ENCODE measurements at places on chromosomes 4 and X. TPM values are rescaled to one million over a fixed set of nuclear protein-coding genes. Genes with fewer than 3 reads are reported as not detected.

- no peaks in the 10 kb centered on the region for H3K36me3 ChIP-seq
- H3K4me3 ChIP-seq = no peak overlapping the region
- DNase-seq = no peak
- H3K4me1 ChIP-seq = peaks cover 38% of the 10 kb centered on the region
Measured at GRCh38 chr4:53130896-53131561, 234.8 kb downstream of the SCFD2 start.

DNA sequence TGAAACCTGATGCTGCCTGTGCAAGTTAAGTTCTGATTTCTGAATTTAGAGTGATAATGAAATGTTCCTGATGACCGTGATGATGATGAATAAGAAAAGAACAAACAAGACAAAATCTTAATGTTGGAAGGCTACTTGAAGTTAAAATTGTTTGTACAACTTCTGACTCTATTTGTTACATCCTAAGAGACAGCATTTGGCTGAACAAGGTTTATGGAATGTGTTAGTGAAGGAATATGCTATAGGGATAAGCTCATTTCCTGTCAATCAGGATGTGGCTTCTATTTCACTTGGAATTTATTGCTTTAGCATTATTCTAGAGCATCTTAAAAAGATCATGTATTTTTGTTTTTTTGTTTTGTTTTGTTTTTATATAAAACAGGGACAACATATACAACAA is 267.5 kb downstream of the FAT4 start:
- no peaks in the 10 kb centered on the region for H3K36me3 ChIP-seq
- H3K27ac ChIP-seq = no peak overlapping the region
- no peak overlapping the region for H3K4me3 ChIP-seq
- no peaks in the 10 kb centered on the region for H3K4me1 ChIP-seq
- DNase-seq = no peak
- H3K27me3 ChIP-seq = no peaks in the 10 kb centered on the region

SLITRK4 gene
- total RNA-seq = 23.9 TPM

TEX11 gene
- not detected for total RNA-seq

DNA sequence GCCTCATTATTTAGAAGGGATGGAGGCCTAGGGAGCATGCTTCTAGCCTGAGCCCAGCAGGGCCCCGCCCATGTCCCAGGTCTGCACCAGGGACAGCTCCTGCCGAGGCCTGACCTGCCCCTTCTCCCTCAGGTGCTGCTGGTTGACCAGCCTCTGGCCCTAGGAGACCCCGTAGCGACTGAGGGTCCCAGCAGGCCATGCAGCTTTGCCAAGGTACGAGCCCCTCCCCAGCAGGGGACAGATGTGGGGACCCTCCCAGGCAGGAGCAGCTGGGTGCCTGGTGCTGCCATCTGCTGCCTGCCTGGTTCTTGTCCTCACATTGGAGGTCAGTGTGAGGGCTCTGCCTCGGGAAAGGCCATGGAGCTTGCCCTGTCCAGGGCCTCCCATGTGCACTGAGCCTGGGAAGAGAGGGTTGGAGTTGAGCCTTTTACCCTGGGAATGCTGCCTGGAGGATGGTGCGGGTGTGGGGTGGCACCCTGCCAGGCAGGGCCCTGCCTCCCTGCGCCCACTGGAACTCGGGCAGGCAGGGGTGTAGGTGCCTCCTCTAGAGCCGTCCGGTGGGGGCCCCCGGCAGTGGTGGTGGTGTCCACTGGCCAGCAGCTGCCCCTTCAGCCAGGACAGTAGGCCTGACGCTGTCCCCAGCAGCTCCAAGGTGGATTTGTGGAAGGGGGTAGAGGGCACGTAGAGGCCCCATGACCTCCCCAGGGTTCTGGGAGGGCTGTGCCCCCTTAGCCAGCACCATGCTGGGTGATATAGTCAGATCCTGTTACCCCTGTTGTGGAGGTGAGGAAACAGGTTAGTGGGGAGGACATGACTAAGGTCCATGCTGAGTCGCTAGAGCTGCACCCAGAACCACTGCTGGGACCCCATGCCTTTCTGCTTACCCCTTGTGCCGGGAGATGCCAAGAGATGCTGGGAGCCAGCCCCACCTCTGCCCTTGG is 2.2 kb upstream of the MSANTD1 start:
- H3K36me3 ChIP-seq = no peaks in the 10 kb centered on the region
- H3K4me1 ChIP-seq = no peaks in the 10 kb centered on the region
- H3K27ac ChIP-seq = no peak overlapping the region
- H3K27me3 ChIP-seq = no peaks in the 10 kb centered on the region
- no peak overlapping the region for H3K4me3 ChIP-seq
- DNase-seq = no peak

DNA sequence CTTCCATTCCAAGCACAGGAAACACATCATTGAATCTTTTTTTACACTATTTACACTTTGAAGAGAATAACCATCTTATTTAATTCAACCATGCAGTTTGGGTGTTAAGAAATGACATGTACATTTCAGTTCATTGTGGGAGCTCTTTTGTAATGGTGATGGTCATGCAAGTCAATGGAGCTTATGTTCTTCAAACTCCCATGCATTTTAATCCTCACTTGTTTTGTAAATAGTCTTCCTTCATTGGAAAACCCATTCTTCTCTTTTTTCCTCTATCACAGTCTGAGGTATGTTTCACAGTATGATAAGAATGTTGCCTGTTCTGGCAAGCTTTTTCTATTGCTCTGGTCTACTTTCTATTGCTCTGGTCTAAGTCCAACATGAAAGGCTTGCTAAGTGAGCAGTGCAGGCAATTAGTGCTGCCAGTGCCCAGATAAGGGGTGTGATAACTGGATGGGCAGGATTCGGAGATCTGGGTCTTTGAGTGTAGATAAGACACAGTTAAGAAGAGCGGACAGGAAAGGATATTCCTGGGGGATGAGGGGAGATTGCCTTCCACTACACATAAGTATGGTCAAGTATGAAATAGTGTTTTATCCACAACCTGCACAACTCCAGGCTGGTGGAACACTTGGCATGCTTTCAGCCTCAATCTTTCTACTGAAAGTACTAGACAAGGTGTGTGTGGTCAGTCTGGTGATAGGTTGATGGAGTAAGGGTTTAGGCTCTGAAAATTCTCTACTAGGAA is 17.1 kb downstream of the AFP start:
- H3K36me3 ChIP-seq = no peaks in the 10 kb centered on the region
- H3K27ac ChIP-seq = no peak overlapping the region
- no peaks in the 10 kb centered on the region for H3K27me3 ChIP-seq
- H3K4me1 ChIP-seq = no peaks in the 10 kb centered on the region
- no peak for DNase-seq

GRCh38 chr4:93086356-93086755 is 742.2 kb upstream of the ATOH1 start:
- DNase-seq = no peak
- no peaks in the 10 kb centered on the region for H3K4me1 ChIP-seq
- H3K27ac ChIP-seq = no peak overlapping the region
- H3K36me3 ChIP-seq = no peaks in the 10 kb centered on the region

GRCh38 chrX:129493643-129494042 is 29.6 kb downstream of the SMARCA1 start:
- H3K4me1 ChIP-seq = no peaks in the 10 kb centered on the region
- H3K36me3 ChIP-seq = no peaks in the 10 kb centered on the region

- no peak overlapping the region for H3K27ac ChIP-seq
- peak; percentile 9 for DNase-seq
- H3K27me3 ChIP-seq = no peaks in the 10 kb centered on the region
Measured at GRCh38 chr4:92182006-92182735, 121.6 kb upstream of the GRID2 start.

GRCh38 chrX:47311932-47312774 is 58.2 kb upstream of the ZNF157 start:
- H3K27me3 ChIP-seq = peaks cover 9% of the 10 kb centered on the region
- no peaks in the 10 kb centered on the region for H3K4me1 ChIP-seq
- no peak for DNase-seq
- H3K36me3 ChIP-seq = no peaks in the 10 kb centered on the region
- no peak overlapping the region for H3K27ac ChIP-seq

EFHC2 gene
- not detected for total RNA-seq

- H3K36me3 ChIP-seq = no peaks in the 10 kb centered on the region
- no peak overlapping the region for H3K27ac ChIP-seq
- no peaks in the 10 kb centered on the region for H3K4me1 ChIP-seq
- H3K4me3 ChIP-seq = no peak overlapping the region
- DNase-seq = no peak
- no peaks in the 10 kb centered on the region for H3K27me3 ChIP-seq
Measured at GRCh38 chr4:136818811-136819330, 713.4 kb downstream of the PCDH18 start.

DNA sequence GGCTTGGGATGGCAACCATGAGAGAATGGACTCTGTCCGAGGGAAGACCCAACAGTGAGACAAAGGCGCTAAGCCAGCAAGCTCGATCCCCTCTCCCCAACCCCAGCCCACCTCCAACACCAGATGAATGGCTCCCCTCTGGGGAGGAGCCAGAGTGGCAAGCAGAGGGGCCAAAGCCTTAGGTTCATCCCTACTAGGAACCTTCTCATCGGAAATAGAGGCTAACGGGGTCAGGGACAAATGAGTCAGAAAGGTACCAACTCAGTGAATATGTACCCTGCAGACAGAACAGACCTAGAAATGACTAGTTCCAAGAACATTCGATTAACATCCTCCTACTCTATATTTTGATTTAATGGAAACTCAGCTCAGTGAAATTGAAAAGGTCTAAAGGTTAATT is 73.9 kb downstream of the NSG1 start:
- no peaks in the 10 kb centered on the region for H3K4me1 ChIP-seq
- no peak overlapping the region for H3K27ac ChIP-seq
- DNase-seq = no peak
- H3K36me3 ChIP-seq = peaks cover 41% of the 10 kb centered on the region

GRCh38 chr4:66569228-66569627 is 898.9 kb upstream of the EPHA5 start:
- H3K4me1 ChIP-seq = no peaks in the 10 kb centered on the region
- H3K36me3 ChIP-seq = no peaks in the 10 kb centered on the region
- H3K27ac ChIP-seq = no peak overlapping the region

IQCM gene
- 0.25 TPM for total RNA-seq

GNPDA2 gene
- 12.8 TPM for total RNA-seq

- no peak overlapping the region for H3K27ac ChIP-seq
- no peaks in the 10 kb centered on the region for H3K27me3 ChIP-seq
- DNase-seq = no peak
- no peaks in the 10 kb centered on the region for H3K36me3 ChIP-seq
- no peak overlapping the region for H3K4me3 ChIP-seq
Measured at GRCh38 chr4:121209171-121209570, 45.0 kb upstream of the TNIP3 start.

- H3K4me3 ChIP-seq = no peak overlapping the region
- H3K36me3 ChIP-seq = no peaks in the 10 kb centered on the region
- no peak for DNase-seq
- H3K27me3 ChIP-seq = no peaks in the 10 kb centered on the region
- H3K27ac ChIP-seq = no peak overlapping the region
Measured at GRCh38 chr4:7894098-7894676, 45.5 kb downstream of the AFAP1 start.

DNA sequence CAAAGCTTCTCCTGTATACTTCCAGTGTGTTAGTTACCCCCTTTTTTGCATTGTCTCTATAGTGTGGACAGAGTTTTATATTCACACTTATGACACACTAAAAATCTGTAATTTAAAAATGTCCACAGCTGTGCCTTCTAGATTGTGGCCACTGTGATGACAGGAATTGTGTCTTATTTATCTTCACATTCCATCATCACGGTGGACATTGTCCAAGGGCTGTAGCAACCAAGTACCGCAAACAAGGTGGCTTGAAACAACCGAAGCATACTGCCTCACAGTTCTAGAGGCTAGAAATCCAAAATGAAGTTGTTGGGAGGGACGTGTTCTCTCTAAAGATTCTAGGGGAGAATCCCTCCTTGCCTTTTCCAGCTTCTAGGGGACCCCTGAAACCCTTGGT is 32.3 kb downstream of the CHRNA9 start:
- H3K36me3 ChIP-seq = no peaks in the 10 kb centered on the region
- no peak overlapping the region for H3K27ac ChIP-seq
- H3K4me1 ChIP-seq = no peaks in the 10 kb centered on the region
- no peak for DNase-seq

ZFP92 gene
- 0.55 TPM for total RNA-seq

GRCh38 chrX:13263560-13264251 is 56.1 kb downstream of the ATXN3L start:
- no peak for DNase-seq
- H3K4me1 ChIP-seq = no peaks in the 10 kb centered on the region
- H3K36me3 ChIP-seq = no peaks in the 10 kb centered on the region
- no peaks in the 10 kb centered on the region for H3K27me3 ChIP-seq

SMIM43 gene
- not detected for total RNA-seq

DNA sequence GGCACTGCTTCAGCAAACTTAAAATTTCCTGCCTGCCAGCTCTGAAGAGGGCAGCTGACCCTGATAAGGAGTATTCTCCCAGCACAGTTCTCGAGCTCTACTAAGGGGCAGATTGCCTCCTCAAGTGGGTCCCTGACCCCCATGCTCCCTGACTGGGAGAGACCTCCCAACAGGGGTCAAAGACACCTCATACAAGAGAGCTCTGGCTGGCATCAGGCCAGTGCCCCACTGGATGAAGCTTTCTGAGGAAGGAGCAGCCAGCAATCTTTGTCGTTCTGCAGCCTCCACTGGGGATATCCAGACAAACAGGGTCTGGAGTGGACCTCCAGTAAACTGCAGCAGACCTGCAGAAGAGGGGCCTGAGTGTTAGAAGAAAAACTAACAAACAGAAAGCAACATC is 1118.3 kb upstream of the ADGRL3 start:
- no peak for DNase-seq
- H3K36me3 ChIP-seq = no peaks in the 10 kb centered on the region
- no peak overlapping the region for H3K4me3 ChIP-seq
- no peaks in the 10 kb centered on the region for H3K4me1 ChIP-seq
- H3K27me3 ChIP-seq = no peaks in the 10 kb centered on the region

DNA sequence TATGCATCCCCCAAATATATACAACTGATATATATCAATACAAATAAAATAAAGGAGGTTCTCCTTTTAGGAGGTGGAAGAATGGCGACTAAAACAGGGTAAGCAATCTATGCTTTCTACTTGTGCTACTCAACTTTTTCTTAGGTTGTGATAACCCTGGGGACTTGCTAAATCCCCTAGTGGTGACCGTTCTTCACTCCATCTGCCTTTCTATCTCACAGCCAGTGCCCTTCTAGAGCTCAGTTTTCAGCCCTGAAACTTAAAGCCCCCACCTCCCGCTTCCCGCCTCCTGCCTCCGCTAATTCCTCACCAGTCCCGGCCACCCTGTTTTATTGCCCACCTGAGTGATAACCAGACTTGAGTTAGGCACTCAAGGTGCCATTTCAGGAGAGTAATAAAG is 15.5 kb upstream of the ESX1 start:
- H3K27me3 ChIP-seq = peaks cover 3% of the 10 kb centered on the region
- DNase-seq = no peak
- H3K36me3 ChIP-seq = no peaks in the 10 kb centered on the region
- H3K27ac ChIP-seq = no peak overlapping the region
- no peak overlapping the region for H3K4me3 ChIP-seq
- H3K4me1 ChIP-seq = no peaks in the 10 kb centered on the region

Measured in gastrocnemius medialis (tissue), 4 donors.